ENCODE measurements at places on chromosomes 3 and 15.

DNA sequence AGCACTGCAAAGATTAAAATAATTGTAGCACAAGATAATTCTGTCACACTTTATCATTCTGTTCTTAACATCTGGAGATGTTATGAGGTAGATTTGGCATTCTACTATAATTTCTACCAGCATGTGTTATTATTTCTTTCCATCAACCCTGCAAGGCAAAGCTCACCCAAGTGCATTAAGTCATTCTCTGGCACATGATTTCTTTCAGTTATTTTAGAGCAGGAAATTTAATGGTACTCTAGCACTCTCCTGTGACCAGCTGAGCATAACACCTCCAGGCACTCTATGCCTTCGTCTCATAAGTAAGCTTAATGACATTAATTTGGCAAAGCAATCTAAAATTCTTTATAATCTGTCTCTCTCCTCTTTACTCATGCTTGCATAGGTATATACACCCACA is 300.2 kb upstream of the GPR149 start:
- DNase-seq, result no peak

DNA sequence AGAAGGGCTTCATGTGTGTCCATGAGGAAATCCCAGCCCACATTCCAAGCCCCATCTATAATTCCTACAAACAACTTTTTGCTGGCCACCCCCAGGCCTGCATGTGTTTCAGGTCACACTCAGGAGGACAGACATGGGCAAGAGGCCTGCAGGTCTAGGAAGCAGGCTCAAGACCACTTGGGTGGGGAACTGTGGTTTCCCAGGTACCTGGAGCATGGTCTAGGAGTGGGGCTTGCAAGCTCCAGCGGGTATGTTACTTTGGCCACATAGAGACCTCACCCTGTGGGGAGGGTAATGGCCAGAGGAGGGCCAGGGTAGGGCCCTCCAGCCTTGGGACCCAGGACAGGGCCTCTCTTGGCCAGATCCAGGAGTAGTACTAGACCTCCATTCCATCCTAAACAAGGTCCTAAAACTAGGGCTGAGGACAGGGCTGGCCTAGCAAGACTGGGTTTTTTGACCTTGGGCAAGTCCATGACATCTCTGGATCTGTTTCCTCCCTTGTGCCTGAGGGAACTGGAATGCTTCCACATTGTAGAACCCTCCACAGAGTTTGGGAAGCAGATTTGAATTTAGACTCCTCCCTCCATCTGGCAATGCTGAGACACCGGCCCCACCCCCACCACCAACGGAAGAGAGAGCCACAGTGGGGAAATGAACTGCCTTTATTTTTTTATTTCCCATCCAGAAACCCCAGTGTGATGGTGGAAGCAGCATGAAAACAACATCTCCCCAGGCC is 22.3 kb downstream of the EAF1 start:
- no peak for DNase-seq

GRCh38 chr15:43516185-43516584 is 1.2 kb upstream of the MAP1A start:
- no peak for DNase-seq

DNA sequence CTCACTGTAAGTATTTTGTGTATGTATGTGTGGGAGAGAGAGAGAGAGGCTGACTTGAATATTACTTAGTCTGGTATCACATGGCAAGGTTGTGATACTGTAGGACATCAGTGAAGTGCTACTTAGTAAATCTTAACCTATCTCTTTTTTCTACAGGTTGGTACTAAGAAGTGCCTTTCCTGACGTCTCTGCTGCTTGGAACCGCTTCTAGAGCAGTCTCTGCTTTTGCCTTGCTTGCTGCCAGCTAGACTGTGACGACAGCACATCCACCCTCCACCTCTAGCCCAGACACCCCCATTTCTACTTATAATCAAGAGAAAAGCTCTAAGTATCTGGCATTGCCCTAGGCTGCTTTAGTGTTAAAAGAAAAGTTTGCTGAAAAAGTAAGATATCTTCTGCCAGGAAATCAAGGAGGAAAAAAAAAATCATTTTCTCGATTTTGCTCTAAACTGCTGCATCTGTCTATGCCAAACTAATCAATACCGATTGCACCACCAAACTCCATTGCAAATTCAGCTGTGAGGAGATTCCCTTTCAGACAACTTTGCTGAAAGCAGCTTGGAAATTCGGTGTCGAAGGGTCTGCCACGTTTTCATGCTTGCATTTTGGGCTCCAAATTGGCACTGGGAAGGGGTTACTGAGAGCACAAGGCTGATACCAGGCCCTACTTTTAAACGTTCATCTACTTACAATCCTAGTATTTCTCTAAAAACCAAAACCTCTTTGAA is 30.7 kb downstream of the MBNL1 start:
- no peak for DNase-seq

- DNase-seq, result peak; percentile 22
Observed at GRCh38 chr15:90603893-90604292, 74.2 kb downstream of the CRTC3 start.

DNA sequence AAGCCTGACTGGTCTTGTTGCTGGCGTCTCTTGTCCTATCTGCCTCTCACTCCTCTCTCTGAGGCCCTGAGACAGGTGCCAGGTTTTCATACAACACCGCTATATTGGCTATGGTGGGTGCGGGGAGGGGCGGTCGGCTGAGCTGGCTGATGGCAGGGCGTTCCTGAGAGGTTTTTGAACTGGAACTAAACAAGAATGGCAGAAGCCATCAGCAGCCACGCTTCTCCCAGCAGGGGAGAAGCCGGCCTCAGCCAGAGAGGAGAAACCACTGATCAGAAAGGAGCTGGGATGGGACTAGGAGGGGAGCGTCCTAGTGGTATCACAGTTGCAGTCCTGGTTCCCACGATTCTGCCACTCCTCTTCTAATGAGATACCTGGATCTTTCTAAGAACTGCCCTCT is 89.9 kb upstream of the PRR23E start:
- DNase-seq, result no peak

GRCh38 chr3:149401926-149402310 is 24.5 kb upstream of the TM4SF1 start:
- DNase-seq, result no peak

DNA sequence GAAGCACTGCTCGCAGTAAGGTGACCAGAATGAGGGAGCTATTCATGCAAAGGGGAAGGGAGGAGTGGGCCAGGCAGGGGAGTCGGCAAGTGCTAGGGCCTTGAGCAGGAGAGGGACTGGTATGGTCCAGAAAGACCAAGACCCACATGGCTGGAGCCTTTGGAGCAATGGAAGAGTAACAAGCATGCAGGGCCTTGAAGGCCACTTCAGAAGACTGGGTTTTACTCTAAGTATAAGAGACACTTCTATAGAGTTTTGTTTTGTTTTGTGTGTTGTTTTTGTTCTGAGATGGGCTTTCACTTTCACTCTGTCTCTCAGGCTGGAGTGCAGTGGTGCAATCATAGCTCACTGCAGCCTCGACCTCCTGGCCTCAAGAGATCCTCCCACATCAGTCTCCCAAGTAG is 42.0 kb downstream of the BFSP2 start:
- no peak for DNase-seq

- DNase-seq, result no peak
Observed at GRCh38 chr3:8206971-8207617, 294.5 kb upstream of the LMCD1 start.

Measured in stimulated activated CD8-positive, alpha-beta memory T cell treated with anti-CD3 and anti-CD28 coated beads, Interleukin-4, amount 100 ng/mL, for 24 hours (primary cell).